Activated naive CD4-positive, alpha-beta T cell treated with anti-CD3 and anti-CD28 coated beads, Interleukin-2, amount 50 U/mL, for 72 hours (primary cell): ENCODE measurements at places on chromosomes 4 and X. TPM values are rescaled to one million over a fixed set of nuclear protein-coding genes. Genes with fewer than 3 reads are reported as not detected.

DNA sequence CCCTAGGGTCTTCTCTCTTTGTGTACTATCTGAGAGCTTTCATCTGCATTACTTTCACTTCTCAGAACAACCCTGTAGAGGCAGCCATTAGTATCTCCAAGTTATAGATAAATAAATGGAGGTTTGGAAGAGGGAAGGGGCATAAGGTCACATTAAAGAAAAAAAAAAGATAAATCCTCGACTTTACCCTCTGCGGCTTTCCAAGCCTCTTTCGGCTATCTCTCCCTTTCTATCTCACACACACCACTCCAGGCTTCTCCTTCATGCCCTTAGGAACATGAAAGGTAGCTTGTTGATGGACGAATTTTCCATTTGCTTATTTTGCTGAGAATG is 660 bp upstream of the ARHGEF9 start:
- no peak for DNase-seq

GRCh38 chr4:141763374-141763773 is 127.0 kb downstream of the IL15 start:
- no peak for DNase-seq

DNA sequence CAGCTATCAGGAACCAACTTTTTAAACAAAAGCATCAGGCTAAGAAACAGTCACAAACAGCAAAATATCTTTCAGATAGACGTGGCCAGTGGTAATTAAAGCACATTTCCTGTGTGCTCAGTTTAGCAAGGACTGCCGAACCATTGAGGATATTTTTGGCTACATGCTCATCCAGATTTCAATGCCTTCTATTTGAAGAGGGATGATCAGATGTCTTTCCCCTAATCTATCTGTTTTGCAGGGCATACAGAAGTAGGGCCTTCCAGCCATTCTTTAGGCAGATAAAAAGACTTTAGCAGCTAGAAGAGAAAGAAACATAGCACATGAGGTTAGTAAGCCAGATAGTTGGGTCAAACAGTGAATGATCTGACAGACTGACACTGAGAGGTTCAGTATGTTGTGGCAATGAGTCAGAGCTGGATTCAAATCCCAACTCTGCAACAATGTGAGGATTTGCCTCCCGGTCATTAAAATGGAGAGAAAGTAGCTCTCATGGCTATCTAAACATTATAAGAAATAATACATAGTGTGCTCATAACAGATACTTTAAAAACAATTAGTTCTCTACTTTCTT is 100.0 kb upstream of the PRKG2 start:
- no peak for DNase-seq

- no peak for DNase-seq
Measured at GRCh38 chr4:114582621-114583020, 16.0 kb upstream of the UGT8 start.

DNA sequence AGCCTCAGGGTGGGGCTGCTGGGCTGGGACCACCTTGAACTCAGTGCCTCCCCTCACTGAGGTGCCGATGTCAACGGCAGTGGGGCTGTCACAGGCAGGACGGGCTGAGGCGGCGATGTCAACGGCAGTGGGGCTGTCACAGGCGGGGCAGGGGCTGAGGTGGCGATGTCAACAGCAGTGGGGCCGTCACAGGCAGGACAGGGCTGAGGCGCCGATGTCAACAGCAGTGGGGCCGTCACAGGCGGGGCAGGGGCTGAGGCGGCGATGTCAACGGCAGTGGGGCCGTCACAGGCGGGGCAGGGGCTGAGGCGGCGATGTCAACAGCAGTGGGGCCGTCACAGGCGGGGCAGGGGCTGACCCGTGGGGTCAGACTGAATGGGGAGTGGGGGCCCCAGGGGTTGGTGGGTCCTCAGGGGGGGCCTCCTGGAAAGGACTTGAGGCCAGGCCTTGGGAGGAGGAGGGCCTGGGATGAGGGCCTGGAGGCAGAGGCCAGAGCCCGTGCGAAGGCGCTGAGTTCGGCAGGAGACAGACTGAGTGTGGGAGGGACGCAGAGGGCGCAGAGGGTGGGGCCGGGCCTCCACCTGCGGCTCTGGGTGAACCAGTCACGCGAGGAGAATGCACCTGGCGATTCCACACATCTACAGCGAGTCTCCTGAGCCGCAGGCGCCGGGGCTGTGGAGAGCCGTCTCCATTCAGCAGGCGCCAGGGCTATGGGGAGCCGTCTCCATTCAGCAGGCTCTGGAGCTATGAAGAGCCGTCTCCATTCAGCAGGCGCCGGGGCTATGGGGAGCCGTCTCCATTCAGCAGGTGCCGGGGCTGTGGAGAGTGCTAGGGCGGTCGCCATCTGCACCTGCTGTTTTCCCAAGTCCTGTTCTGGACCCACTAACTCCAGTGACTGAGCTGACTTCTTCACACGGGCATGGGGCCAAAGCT is 22.9 kb downstream of the ATP5ME start:
- no peak for DNase-seq

DNA sequence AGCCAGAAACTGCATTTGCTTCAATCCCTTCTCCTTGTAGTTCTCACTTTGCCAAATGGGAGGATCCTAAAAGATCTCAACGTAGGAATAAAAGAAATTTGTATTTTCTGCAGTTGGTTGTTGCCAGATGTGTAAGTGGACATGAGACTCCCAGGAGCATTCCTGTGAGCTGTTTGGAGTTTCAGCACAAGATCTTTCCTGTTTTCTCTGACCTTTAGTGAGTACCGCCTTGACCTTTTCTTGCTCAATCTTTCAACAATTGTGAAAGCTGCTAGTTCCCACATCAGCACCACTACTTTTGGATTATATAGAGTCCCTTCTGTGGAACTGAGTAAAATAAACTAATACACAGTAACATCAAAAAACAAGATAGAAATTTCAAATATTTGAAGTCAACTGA is 683.8 kb upstream of the PABPC4L start:
- DNase-seq: no peak

DNA sequence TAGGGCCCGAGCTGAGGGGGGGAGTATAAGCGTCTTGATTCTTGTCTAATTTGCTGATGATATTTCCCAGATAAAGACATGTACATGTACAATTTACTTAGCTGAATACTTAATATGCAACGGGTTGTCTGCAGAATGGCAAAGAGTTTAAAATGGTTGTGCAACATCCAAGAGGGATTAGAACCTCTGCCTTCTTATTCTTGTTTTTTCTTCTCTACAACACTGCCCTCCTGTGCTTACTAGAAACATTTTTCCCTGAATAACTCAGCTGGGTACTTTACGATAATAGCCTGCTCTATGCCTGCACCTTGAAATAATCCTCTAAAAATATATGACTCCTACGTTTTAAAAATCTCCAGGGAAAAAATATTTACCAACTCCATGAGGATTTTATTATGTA is 41.8 kb downstream of the INTS12 start:
- DNase-seq: no peak

- DNase-seq: no peak
Measured at GRCh38 chr4:98623126-98623802, 35.1 kb downstream of the TSPAN5 start.

DNA sequence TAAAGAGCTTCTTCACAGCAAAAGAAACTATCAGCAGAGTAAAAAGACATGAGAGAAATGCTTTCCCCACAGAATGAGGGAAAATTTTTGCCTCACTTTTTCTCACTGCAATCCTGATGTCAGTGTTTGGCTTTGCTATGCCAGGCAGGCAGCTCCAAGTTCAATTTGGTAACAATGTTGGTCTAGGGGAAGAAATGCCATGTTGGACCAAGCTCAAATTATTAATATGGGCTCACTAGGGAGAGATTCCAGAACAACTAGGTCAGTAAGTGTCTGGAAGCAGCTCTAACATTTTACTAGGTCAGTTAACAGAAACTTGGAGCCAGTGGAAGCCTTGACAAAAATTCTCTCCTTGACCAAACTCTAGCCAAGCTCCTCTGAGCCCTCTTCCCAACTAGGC is 95.4 kb downstream of the NAF1 start:
- no peak for DNase-seq

The FAM9B gene
- not detected for total RNA-seq

DNA sequence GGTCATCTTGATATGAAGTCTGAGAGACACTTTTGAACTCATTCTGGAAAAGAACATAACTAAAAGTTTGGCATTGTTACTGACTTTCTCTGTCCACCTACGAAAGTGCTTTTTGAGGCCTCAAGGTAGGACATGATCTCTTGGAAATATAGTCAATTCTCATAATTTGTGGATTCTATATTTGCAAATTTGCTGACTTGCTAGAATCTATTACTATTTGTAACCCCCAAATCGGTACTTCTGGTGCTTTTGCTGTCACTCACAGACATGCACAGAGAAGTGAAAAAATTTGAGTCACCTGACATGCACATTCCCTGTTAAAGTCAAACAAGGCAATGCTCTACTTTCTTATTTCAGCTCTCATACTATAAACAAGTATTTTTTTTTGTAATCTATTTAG is 35.6 kb downstream of the TSPAN7 start:
- no peak for DNase-seq

GRCh38 chrX:34132028-34132427 is at the start of gene FAM47A:
Gene FAM47A (minus strand): TSS chrX:34132314. CDS start chrX:34132278, 36 bp downstream.
- DNase-seq: no peak

DNA sequence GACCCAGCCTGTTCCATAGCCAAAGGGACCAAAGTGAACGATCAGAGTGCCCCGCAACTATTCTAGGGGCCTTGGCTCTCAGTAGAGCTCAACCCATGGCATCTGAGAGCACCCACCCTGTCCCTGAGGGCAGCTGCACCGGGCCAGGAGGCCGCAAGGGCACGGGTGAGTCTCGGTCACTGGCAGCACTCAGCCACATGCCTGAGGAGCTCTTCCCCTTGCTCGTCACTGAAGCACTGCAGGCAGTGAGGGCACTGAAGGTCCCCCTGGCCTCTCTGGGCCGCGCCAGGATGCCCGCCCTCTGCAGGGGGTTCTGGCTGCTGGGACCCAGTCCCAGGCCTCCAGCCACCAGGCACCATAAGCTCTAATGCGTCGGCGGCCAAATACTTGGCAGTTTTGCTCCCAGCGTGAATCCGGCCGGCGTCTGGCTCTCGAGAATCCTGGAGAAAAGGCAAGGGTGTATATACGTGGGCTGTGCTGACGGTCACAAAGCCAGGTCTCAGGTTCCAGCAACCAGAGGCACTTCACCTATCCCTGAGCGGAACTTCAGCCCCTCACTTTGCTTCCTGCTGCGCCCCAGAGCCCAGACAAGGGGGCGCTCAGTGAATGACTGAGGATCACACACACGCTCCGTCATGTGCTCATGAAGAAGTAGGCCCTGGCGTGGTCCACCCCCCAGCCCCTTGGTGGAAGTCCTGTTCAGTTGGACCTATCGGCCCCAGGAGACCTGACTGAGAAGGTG is 13.9 kb downstream of the TNIP2 start:
- peak; percentile 54 for DNase-seq

The SGMS2 gene
- 1.1 TPM for total RNA-seq

The PITX2 gene
- not detected for total RNA-seq

The IKBKG gene
- total RNA-seq: 35.0 TPM

GRCh38 chr4:159504684-159505083 is 401.8 kb downstream of the RAPGEF2 start:
- no peak for DNase-seq

The CPLX1 gene
- 1.9 TPM for total RNA-seq

DNA sequence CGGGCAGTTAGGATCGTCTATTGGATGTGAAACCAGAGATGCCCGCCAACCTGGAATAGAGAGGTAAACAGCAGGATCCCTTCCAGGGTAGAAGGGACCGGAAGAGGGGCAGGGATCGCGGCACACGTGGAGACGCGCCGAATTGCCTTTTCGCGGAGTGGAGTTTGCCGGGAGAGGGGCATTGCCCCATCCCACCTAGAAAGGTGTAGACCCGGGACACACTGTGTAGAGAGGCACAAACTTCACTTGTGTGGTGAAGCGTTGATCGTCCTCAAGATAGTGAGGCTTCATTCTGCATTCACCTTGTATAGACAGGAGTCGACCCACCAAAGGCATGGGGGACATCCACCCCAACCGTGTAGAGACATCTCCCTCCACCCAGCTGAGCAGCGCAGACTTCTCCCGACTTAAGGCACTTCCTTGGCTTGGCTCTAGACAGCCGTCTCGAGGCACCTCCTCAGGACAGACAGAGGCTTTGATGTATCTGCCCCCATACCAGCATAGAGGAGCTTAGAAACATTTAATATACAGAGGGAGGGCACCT is 410 bp downstream of the GNL3L start:
- DNase-seq: no peak

The MECP2 gene
- total RNA-seq: 61.0 TPM

The PAPSS1 gene
- 35.8 TPM for total RNA-seq

- DNase-seq: no peak
Measured at GRCh38 chr4:90078440-90078839, 48.8 kb upstream of the CCSER1 start.

- no peak for DNase-seq
Measured at GRCh38 chr4:186192066-186192612, 772 bp downstream of the CYP4V2 start.

GRCh38 chr4:94363136-94363655 is 20.6 kb upstream of the HPGDS start:
- no peak for DNase-seq

The NXF2 gene
- total RNA-seq: not detected

The EFNB1 gene
- 3.3 TPM for total RNA-seq

DNA sequence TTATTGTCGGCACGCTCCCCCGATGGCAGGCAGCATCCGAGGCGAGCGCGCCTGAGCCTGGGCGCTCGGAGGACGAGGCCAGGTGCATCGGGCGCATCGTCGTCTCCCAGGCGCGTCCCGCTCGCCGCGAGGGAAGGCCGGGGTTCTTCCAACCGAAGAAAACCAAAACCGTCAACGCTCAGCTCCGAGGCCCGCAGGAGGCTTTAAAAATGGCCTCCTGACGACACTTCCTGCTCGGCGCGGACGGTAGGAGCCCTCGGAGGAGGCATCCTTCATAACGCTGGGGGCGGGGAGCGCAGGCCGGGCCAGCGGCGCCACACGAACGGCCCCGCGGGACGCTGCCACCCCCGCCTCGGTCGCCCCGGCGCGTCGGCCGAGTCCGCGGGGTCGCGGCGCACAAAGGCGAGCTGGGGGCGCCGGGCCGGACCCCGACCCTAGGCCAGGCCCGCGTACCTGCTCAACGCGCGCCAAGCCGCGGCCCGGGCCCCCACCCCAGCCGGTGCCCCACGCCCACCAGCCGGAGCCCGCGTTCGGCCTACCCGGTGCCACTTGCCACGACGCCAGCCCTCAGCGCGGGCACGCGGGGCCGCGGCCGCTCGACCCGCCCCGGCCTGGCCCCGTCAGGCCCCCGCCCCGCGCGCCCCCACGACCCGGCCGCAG is 501 bp downstream of the ZNF518B start:
- peak; percentile 61 for DNase-seq

- DNase-seq: no peak
Measured at GRCh38 chr4:36332023-36332781, 50.8 kb downstream of the DTHD1 start.

The DCAF4L1 gene
- 0.21 TPM for total RNA-seq
